ENCODE measurements at places on chromosomes 5 and 9.

DNA sequence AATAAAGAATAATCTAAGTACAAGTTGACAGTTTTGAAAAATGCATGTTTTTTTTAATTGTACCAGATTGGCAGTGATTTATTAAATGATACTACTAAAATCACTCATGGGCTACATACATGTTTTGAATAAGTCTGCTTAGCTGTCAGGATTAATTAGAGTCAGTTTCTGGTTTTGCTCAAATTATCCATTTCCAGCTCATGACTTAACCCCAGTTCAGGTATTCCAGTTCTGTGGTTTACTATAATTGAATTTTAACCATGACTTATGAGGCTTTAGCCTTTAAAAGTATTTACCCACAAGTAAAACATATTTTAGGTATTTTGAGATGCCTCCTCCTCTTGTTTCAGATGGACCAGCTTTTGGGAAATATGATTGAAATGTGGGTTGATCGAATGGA is 17.8 kb upstream of the LRRC70 start:
- DNase-seq, result no peak

DNA sequence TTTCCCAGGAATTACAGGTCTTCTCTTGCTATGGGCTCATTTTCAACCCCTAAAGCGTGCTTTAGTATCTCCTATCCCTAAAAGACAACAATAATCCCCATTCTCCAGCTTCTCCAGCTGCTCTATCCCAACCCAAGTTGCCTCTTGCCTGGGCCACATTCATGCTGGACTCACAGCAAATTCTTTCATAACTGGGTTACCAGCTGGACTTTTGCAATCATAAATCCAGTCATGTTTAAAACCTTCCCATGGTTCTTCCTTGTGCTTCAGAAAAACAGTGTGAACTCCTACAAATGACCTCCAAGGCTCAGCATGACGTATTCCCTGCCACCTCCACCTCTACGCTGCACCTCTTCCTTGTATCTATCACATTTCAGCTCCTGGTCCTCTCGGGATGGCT is 346.9 kb downstream of the GADD45G start:
- DNase-seq, result no peak

GRCh38 chr5:168807287-168807686 is 228.1 kb upstream of the PANK3 start:
- DNase-seq, result no peak

- no peak for DNase-seq
These were observed 235.2 kb upstream of the SLC24A2 start for GRCh38 chr9:20023961-20024571.

Measured in C1 segment of cervical spinal cord (tissue), 14 donors.